Muscle of back (tissue), 13 donors: ENCODE measurements at places on chromosomes 11 and 22.
A peak's percentile ranks its signal among the peaks of the same experiment; 100 is the strongest.

DNA sequence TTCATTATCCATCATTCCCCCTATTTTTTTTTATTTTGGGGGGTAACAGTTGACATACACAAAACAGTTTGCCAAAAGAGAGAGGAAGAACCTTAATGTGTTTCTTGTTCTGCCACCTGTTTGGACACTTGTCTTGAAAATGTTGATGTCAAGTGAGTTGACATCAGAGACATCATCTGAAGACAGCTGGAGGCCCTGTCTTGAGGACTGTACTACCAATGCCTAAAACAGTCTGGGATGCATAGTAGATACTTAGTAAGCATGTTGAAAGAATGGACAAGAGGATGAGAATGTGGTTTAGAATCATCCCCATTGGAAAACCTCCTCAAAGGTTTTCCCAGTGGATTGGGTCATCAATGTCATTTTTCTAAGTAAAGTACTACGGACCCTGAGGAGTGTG, 2.4 kb upstream of the ARHGEF12 start:
- DNase-seq, result no peak

GRCh38 chr11:97092823-97093222, 703.0 kb downstream of the JRKL start:
- peak; percentile 23 for DNase-seq

DNA sequence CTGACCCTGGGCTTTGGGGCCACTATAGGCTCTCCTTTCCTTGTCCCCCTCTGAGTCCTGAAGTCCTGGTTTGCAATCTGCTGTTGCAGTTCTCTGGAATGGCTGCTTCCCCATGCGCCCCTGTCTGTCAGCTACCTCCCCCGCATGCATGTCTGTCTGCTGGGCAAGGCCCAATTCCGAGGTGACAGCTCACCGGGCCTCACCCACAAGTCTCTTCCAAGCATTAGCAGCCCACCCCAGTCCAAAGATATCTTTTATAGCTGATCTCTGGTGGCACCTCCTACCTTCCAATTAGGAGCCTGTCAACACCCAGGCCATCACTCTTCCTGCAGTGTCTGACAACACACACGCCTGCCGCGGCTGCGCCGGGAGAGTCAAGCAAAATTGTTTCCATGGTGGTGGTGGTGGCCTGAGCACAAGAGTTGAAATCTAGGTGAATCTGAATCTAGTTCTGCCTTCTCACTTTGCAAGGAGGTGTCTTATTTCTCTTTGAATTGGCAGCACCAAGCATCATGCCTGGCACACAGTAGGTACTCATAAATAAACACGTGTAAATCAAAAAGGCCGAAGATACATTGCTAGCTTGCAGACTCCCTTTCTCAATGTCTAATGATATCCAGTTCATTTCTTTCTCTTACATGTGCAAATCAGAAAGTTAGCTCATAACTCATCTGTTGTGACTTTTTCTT, 1.2 kb upstream of the LMO2 start:
- DNase-seq, result no peak

GRCh38 chr11:14229472-14229871, 129.5 kb downstream of the RRAS2 start:
- no peak for DNase-seq

- no peak for DNase-seq
Observed at GRCh38 chr11:116782728-116783127, 5.1 kb downstream of the ZPR1 start.

DNA sequence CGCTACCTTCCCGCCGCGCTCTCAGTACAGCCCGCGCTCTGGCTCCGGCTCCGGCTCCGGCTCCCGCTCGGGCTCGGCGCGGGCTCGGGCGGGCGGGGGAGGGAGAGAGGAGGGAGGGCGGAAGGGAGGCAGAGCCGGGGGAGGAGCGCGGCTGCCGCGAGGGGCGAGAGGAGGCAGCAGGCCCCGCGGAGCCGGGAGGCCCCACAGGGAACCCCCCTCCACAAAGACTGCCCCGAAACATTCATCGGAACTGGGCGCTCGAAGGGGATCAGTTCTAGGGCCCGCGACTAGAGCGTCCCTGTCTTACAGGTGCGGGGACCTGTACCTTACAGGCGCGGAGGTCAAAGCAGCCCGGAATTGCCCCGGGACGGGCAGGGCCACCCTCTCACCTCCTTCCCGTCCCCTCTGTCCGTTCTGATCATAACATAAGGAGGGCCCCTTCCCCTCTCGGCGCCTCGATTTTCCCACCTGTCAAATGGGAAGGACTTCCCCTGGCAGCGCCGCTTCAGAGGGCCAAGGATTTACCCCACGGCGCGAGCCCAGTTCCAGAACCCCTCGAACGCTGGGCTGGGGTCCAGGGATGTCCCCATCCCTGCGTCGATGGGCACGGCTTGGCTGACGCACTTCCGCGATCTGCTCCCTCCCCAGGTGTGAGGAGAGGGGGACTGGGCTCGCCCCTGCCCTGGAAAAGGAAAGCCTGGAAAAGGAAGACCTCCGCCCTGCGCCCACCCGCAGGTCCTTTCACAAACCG, at the start of gene SHISA8:
TSS of gene SHISA8 (minus strand) at position 40 of the 751 bp plus-strand sequence. CDS start 407 bp downstream, outside the sequence.
- DNase-seq, result peak; percentile 77

DNA sequence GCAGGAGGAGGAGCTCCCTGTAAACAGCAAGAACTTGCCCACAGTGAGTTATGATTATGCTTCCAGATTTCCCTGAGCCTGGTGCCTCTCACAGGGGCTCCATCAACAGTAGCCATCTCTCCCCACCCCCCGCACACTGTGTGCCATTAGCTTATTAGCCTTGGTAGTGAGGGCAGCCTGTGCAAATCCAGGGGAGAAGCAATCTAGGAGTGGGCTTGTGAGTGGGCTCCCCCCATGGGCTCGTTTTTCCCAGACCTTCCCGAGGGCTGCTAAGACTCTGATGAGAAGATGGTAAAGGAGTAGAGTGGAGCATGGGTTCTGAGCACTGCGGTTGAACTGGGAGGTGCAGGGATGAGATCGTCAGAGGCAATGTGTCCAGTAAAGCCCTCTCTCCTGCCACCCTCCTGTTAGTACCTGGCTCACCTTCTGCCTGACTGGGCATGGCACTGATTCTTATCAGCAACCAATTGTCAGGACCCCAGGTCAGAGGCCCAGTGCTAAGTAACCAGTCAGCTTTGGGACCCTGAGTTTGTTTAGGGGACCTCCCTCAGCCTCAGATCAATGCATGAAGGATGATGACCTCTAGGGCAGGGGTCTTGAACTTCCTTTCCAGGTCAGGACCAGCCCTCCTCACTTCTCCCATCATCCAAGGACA, 38.4 kb upstream of the TP53I11 start:
- DNase-seq, result no peak

DNA sequence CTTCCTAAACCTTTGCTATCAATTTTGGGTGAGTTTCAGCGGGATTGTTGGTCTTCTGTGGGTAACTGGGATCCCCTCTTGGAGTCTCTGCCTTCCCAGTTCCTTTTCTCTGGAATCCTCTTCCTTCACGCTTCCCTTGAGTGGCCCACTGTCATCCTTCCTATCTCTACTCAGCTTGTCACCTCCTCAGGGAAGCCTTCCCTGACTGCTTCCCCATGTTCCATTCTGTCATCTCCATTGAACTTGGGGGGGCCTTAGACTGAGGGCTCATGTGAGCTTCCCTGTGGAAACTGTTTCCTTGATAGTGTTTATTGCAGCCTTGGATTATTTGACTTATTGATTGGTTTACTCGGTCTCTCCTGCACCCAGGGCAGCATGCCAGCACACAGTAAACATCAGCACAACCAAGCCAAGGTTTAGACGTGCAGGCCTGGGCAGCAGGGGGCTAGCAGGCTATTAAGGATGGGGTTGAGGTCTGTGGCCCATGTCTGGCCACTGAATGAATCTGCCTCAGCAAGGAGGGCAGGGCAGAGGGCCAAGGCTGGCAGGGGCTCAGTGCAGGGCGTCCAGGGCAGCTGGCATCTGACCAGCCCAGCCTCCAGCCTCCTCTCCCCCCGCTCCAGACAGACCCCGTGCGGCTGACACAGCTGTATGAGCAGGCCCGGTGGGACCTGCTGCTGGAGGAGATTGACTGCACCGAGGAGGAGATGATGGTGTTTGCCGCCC, 7.2 kb downstream of the TRPT1 start:
- no peak for DNase-seq

GRCh38 chr11:107770551-107770951, 58.7 kb upstream of the SLN start:
- peak; percentile 33 for DNase-seq

DNA sequence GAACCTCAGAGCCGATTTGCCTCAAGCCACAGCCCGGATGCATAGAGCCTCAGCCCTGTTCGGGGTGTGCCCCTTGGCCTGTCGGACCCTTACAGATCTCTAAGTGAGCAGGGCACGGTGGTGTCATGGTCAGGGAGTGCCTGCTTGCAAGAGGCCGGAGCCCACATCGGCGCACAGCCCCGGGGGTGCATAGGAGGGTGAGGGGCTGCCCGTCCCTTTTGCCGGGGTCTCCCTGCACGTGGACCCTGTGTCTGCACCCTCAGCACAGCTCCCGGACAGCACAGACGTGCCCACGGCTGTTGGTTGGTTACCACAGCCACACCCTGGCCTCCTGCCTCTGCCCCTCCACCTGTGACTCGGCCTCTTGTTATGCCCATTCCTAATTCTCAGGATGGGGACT, 6.5 kb downstream of the RAB36 start:
- DNase-seq, result no peak

GRCh38 chr22:44622147-44622427, 79.9 kb upstream of the PRR5 start:
- no peak for DNase-seq

- DNase-seq, result no peak
Observed at GRCh38 chr11:4381901-4382300, 11.6 kb downstream of the TRIM21 start.

- no peak for DNase-seq
Observed at GRCh38 chr11:5841797-5842196, at the start of gene OR52E6. OR52E6 (minus strand) TSS chr11:5841897; CDS start chr11:5841897, 0 bp downstream.

- peak; percentile 43 for DNase-seq
Observed at GRCh38 chr11:27228232-27228905, 134.6 kb downstream of the CCDC34 start.

DNA sequence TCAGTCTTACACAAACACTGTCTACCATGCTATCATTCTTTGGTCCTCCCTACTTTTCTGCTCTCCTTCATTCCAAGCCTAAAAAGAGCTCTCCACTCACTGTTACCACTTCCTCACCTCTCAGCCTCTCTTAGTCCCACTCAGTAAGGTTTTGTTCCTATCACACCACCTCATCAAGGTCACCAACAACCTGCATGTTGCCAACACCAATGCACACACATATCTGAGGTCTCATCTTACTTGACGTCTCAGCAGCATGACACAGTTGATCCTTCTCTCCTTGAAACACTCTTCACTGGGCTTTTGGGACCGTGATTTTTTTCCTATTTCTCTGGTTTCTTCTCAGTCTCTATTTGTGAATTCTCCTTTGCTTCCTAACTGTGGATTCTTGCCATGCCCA, 8.1 kb downstream of the PISD start:
- no peak for DNase-seq

DNA sequence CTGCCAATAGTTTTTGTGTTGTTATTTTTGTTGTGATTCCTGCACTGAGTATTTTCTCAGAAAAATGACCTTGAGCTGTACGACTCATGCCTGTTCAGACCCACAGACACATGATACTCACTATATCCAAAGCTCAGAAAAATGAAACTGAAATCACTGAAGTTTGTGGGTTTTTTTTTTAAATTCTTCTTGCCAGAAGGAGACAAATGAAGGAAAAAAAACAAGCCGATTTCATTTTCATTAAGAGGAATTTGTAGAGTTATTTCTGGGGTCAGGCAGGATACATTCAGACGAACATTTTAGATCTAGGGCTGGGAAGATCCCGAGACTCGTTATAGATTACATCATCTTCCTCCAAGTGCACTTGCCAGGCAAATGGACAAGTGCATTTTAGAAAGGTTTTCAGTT, 60.4 kb downstream of the BMAL1 start:
- peak; percentile 32 for DNase-seq

DNA sequence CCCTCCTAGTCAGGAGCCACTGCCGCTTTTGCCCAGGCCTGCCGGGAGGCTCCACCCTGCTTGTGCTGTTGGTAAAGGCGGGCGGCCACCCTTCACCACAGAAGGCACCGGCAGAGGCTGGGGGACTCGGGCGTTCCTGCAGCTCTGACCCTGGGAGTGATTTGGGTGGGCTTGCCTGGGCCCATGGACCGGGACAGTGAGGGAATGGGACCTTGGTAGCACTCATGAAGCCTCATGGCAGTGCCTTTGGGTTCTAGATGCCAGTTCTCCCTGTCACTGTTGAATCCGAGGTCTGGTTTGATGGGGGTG, 4.4 kb downstream of the TPCN2 start:
- no peak for DNase-seq

DNA sequence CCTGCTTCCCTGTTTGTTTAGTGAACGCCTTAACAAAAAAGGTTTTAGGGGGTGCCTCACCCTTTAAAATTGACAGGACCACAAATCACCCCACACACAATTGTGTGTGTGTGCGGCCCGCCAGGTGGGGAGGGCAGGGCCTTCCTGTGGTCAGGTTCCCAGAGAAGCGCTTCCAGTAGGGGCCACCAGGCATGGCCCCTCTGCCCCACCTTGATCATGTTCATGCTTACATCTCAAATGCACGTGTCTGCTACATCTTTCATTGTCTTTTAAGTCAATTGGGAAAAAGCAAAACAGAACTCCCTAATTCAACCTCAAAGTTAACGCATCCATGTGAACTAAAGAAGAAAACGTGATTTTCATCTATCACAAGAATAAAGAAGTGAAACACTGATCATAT, 1335.3 kb downstream of the TBC1D22A start:
- no peak for DNase-seq

GRCh38 chr22:43440556-43440955, 28.7 kb downstream of the MPPED1 start:
- DNase-seq, result no peak

- DNase-seq, result no peak
Observed at GRCh38 chr22:48695251-48695650, 1132.4 kb downstream of the BRD1 start.

- DNase-seq, result no peak
Observed at GRCh38 chr22:26898946-26899605, 241.7 kb downstream of the MIAT start.

DNA sequence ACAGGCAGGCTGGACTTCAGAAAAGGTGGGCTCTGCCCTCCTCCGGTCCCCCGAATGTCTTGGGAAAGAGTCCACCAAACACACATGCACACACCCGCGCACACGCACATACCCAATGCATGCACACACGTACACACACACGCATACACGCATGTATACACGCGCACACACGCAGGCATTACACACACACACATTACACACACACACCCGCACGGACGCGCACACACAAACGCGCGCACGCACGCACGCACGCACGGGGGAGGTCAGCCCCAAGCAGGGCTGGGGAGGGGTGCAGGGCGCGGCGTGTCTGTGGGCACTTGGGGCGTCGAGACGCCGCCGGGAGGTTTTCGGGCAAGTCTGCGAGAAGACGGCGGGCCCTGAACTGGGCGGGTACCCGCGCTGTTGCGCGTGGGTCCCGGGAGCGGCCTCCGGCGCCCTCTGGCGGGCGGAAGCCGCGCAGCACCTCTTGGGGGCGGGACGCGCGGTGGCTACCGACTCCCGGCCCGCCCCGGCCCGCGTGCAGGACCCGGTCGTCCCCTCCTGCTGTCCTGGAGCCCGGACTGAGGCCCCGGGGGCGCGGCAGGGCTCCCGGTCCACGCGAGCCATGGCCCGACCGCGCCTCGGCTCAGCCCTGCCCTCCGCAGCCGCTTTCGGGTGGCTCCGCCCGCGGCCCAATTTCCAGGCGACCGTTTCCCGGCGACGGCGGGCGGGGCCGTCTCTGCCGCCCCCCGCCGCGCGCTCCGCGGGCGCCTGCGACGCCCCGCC, 3.6 kb downstream of the SEPTIN5 start:
- peak; percentile 66 for DNase-seq

- no peak for DNase-seq
Observed at GRCh38 chr11:79006854-79007253, 432.2 kb upstream of the NARS2 start.
